ENCODE measurements at places on chromosomes 7 and 10.

DNA sequence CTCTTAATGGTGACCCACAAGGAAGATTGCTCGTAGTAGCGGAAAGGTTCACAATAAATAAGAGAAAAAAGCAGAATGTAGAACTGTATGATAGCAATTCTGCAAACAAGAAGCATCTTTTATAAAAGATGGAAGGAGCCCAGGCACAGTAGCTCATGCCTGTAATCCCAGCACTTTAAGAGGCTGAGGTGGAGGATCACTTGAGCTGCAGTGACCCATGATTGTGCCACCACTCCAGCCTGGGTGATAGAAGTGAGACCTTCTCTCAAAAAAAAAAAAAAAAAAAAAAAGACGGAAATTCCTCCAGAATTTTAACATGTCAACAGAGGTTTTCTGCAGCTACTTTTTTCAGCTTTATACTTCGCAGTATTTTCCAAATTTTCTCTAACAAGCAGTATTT is 13.2 kb downstream of the GATAD1 start:
- no peak for ATAC-seq

GRCh38 chr10:98226508-98227144 is 41.4 kb downstream of the LOXL4 start:
- ATAC-seq, result no peak

GRCh38 chr10:121910673-121911420 is 17.0 kb downstream of the ATE1 start:
- no peak for ATAC-seq

GRCh38 chr7:50644586-50644985 is 79.4 kb upstream of the DDC start:
- ATAC-seq, result no peak

GRCh38 chr7:64951250-64951848 is 39.5 kb downstream of the ZNF117 start:
- no peak for ATAC-seq

Data from gastroesophageal sphincter (tissue), 4 donors.